ENCODE measurements at places on chromosomes 3 and 15.

DNA sequence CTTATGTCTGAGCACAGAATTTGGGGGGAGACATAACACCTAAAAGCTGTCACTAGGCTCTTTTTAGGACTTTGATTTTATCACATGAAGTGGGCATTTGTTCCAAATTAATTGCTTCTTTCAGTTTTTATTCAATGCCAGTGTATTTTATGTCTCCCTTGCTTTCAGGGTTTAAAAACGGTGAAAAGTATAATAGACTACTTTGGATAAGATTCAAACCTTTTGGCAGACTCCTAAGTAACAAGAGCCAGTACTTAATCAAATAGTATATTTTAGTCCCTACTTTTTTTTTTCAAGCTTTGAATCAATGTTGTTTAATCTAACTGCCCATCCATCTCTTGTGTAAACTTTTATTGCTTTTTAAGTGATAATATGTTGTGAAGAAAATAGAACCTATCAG, 847.2 kb upstream of the DPPA4 start:
- DNase-seq = no peak

GRCh38 chr3:167684388-167684993, 30.7 kb upstream of the WDR49 start:
- no peak for DNase-seq

- DNase-seq = no peak
Measured at GRCh38 chr3:147213633-147214032, 192.7 kb downstream of the ZIC4 start.

DNA sequence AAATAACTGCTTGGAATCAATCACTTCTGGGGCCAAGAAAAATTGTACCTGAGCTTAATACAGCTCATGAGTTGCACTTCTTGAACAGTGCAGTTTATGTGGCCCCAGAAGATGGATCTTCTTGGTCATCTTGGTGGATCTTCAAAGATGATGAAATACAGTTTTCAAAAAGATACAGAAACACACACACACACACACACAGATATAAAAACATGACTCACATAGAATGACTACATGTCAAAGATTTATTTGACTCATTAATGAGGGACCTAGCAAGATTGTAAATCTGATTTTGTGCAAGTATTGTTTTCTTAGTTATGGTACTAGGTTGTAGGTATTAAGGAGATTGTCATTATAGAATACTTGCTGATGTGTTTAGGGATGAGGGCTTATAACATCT, 32.6 kb downstream of the PDCD6IP start:
- no peak for DNase-seq

DNA sequence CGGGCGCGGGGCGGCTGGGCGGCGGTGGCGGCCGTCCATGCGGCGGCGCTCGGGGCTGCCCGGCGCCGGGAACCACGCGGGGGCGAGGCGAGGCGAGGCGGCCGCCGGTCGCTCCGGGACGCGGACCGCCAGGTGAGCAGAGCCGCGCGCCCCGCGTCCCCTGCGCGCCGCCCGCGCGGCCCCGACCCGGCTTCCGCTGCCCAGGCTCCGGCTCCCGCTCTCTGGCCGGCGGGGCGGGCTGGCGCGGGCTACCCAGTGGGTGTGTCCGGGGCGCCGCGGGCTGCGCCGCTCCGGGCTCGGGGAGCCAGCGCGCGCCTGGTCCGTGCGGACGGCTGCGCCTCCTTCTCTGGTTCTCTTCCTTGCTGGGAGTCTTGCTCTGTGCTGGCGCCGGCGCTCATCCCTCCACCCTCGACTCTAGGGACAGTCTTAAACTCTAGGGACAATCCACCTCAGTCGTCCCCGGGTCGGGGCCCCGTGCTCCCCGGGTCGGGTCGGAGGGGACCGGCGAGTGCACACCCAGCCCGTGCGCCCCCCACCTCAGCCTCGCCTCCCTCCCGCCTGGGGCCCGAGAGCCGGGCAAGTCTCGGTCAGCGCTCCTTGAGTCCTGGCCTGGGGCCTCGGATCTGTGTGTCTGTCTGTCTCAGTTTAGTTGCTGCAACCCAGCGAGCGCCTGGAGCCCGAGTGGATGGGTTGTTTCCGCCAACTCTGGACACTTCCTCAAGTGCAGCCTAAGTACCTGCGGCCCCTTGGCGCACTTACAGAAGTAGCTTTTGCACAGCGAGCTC, 488 bp downstream of the THSD4 start:
- no peak for DNase-seq

DNA sequence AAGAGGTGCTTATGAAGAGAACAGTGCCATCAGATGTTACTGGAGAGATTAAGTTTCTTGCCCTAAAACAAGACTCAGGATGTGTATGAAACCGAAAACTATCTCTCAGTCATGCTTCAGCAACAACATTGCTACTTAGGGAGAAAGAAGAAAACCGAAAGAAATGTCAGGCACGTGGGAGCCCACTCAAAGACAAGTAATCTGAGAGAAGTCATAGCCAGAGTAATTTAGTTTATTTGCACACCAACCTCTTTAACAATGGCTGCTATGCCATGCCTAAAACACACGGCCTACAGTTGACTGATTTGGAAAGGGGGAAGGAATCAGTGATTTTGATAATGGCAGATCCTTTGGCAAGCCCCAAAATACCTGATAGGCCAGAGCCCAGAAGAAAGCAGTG, 162.9 kb downstream of the TIGIT start:
- no peak for DNase-seq

GRCh38 chr3:194382892-194383223, 13.3 kb upstream of the LRRC15 start:
- DNase-seq = no peak

DNA sequence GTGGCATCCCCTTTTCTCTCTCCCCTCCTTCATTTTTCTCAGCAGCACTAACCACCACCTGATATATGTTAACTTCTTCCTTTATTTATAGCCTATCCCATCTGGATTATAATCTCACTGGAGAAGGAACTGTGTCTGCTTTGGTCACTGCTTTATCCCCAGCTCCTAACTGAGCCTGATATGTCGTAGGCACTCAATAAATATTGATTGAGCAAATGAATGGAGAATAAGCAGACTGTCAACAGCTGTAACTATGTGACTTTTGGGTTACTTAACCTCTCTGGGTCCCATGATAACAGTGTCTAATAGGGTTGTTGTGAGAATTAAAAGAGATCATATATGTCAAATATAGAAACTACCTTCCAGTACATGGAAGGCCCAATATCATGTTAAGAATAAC, 127.9 kb downstream of the MECOM start:
- DNase-seq = no peak

DNA sequence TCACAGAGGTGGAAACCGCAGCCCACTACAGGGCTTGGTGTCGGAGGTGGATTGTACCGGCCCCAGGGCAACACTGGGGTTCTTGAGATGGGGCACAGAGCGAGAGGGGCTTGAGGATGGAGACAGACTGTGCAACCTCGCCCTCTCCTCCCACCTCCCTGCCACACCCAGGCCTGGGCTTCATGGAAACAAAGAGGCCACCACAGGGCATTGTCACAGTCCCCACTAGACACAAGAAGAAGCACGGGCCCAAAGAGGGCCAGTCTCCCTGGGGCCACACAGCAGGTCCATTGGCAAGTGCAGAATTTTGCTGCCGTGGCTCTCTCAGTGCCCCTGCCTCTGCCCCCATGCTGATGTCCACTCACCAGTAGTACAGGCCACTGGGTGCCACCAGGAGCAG, 4.1 kb upstream of the CALML4 start:
- DNase-seq = no peak

DNA sequence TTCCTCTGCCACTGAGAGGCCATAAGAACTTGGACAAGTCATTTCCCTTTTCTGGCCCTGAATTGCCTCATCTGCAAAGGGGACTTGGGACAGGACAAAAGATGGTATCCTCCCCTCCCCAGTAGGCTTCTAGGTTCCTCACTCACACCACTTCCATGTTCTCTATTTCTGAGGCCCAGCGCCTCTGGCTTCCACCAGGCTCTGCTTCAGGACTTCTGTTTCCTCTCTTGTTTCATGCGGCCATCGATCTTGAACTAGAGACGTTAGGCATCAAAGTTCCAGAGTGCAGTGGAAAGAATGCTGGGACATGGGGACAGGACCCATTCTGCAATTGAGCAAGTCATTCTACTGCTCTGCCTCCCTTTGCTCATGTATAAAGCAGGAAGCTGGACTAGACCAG, 1.7 kb downstream of the TM4SF4 start:
- no peak for DNase-seq

DNA sequence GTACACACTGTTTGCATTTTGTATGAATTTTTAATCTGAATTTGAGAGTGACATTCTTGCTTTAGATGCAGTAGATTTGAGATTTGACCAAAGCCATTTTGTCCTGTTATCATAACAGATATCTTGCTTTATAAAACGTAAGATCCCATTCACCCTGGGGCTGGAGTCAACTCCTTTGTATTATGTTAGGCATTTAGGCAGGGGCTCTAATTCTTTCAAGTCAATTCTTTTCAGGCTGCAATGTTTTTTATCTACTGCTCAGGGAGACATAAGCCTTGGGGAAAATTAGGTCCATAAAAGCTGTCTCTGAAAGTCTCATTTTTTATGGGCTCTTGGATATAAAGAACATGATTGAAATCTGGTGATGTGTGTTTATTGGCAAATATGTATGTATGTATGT, 53.0 kb upstream of the CADPS start:
- no peak for DNase-seq

- DNase-seq = no peak
Measured at GRCh38 chr15:66270932-66271331, 17.4 kb upstream of the MEGF11 start.

GRCh38 chr15:61721418-61721817, 338.8 kb downstream of the VPS13C start:
- DNase-seq = no peak

- no peak for DNase-seq
Measured at GRCh38 chr3:54954521-54954920, 26.7 kb upstream of the LRTM1 start.

DNA sequence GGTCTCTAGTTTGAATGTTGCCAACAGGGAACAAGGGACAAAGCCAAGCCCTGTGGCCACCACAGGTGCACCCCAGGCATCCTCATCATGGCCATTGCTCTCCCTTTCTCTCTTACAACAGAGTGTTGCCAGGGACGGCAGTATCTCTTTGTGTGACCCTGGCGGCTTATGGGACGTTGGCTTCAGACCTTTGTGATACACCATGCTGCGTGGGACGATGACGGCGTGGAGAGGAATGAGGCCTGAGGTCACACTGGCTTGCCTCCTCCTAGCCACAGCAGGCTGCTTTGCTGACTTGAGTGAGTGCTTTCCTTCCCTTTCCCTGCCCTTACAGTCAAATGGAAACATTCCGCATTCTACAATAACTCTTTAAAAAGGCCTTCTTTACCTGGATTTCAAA, 38.2 kb downstream of the BOC start:
- DNase-seq = no peak

GRCh38 chr3:120498556-120499346, 48.0 kb upstream of the FSTL1 start:
- no peak for DNase-seq

GRCh38 chr3:105369500-105370371, 3.0 kb downstream of the ALCAM start:
- no peak for DNase-seq

- no peak for DNase-seq
Measured at GRCh38 chr15:84987949-84988624, 6.4 kb downstream of the PDE8A start.

DNA sequence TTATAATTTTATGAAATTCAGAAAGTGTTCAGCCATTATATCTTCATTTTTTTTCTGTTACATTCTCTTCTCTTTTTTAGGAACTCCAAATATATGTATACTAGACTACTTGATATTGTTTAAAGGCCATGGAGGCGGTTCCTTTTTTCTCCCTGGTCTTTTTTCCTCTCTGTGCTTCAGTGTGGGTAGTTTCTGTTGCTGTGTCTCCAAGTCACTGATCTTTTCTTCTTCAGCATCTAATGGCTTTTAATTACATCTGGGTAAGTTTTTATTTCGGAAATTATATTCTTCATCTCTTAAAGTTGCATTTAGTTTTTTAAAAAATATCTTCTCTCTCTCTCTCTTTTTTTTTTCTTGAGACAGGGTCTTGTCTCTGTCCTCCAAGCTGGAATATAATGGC, 8.9 kb downstream of the PIGX start:
- no peak for DNase-seq

GRCh38 chr3:74789111-74789510, 174.7 kb upstream of the CNTN3 start:
- no peak for DNase-seq

GRCh38 chr3:129702934-129703712, 96.6 kb upstream of the PLXND1 start:
- no peak for DNase-seq

GRCh38 chr15:89141885-89142284, 53.6 kb downstream of the ABHD2 start:
- no peak for DNase-seq

DNA sequence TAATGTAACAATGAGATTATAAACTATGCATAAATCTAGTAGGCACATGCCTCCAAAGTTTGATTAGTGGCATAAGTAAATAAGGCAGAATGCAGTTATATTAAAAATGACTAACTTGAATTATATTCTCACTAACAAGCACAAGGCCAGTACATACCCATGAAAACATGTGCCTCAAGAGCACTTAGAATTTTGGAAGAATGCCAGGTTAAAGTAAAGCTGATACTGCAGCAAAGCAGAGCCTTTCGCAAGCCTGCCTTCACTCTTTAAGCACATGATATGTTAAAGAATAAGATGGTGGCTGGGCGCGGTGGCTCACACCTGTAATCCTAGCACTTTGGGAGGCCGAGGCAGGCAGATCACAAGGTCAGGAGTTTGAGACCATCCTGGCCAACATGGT, 49.0 kb downstream of the KBTBD12 start:
- no peak for DNase-seq

- DNase-seq = no peak
Measured at GRCh38 chr3:140571836-140572235, 106.0 kb upstream of the TRIM42 start.

DNA sequence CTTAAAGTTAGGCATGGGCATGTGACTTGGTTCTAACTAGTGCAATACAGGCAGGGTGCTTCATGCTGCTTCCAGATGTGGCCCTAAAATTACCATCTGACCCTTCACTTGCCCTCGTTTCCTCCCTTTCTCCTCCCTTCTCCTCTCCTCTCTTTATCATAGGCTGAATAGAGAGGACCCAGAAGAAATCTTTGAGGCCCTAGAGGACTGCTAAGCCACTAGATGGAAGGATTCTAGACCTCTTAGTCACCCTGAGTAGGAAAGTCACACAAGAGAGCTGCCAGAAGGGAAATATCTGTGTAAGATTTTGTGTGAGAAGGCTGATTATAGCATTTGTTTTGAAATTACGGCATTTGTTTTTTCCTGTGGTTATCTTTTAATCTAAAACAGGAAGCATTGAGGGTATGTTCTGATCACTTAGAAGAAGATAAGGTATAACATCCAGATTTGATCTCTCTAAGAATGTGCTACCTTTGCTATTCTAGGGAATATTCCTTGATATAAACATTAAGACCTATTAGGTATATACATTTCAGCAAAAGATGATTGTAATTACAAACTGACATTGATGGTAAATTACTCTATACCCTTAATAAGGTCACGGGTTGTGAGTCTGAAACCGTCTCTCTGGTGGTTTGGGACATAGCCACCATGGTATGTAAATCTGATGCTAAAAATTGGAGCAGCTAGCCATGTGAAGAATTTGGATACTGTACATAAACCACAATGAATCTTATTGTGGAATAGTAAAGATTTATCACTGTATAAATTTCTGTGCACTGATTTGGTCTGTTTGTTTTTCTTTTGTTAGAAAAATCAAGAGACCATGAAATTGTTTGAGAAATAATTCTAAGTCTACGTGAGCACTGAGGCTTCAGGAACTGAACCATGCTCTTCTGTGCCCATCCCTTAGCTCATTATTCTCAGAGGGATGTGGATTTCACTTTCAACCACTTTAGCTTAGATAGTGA, 84.1 kb downstream of the TP63 start:
- DNase-seq = no peak

- no peak for DNase-seq
Measured at GRCh38 chr15:100780208-100780800, 99.3 kb upstream of the ALDH1A3 start.

- DNase-seq = no peak
Measured at GRCh38 chr3:5332270-5332956, 144.9 kb downstream of the EDEM1 start.

Data from D721Med (cell line).